ENCODE measurements at places on chromosomes 3 and 15.

GRCh38 chr15:100934726-100935125, 15.6 kb downstream of the LRRK1 start:
- no peak for DNase-seq

- no peak for DNase-seq
Measured at GRCh38 chr3:109275702-109276293, 40.5 kb downstream of the DPPA2 start.

DNA sequence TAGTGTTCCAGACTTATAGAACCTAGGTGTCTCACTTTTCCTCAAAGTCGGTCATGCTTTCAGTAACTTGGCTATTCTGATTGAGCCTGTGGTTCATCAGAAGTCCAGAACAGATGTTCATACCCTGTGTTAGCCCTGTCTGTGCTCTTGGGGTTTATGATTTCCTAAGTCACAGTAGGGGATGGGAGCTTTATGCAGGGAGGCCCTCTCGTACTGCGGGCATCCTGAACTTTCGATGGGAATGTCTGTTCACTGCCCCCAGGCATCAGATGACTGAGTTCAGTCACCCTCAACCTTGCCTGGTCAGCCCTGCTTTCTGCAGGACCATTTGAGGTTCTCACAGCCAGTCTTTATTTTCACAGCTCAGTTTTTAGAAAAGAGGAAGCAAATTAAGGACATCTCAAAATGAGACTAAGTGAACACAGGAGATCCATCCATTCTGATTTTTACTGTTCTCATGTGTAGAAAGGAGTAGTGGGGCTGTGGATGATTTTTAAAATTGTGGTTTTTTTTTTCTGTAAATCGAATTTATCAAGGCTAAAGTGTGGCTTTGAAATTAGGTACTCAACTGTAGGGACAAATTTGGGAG, 71.3 kb downstream of the CMTM8 start:
- DNase-seq = no peak

- DNase-seq = no peak
Measured at GRCh38 chr15:51335538-51336410, 2.6 kb downstream of the CYP19A1 start.

GRCh38 chr3:26920646-26921478, 298.3 kb downstream of the LRRC3B start:
- DNase-seq = no peak

GRCh38 chr3:125160606-125161371, 51.8 kb downstream of the SLC12A8 start:
- DNase-seq = no peak

DNA sequence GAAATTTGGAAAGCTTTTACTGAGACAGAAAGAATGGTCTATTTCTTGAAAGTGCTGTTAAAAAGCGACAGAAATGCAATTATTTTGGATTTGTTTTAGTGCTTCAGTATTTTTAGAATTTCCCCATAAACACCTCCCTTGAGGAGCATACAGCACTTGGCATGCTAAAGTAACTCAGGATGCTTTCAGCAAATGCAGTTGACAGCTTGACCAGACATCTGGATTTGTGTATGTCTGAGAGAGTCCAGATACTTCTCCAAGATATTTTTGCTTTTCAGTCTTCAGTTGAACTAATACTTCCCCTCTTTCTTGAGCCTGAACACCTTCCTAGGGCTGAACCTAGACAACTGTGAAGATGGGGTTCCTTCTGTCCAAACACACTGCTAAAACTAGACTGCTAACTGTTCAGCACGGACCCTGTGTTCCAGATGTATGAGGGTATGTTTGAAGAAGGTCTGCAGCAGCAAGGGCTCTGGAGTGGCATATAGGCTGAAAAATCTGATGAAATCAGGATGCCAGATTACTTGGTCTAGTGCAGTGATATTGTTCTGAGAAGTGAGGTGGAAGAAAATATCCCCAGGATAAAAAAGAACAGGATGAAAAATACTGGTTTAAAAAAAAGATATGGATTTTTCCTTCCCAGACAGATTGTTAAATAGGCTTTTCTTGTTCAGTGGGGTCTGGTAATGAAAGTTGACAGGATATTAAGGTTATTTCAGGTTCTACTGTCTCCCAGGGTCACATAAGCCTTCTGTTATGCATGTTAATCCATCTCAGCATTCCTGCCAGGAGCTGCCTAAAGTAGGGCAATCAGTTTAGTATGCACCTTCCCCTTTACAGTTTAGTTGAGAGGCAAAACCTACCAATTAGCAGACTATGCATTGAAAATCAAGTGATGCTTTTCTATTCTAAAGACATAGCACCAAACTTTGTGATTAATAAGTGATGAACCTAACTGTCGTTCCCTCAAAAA, 516.9 kb upstream of the TBL1XR1 start:
- DNase-seq = no peak

DNA sequence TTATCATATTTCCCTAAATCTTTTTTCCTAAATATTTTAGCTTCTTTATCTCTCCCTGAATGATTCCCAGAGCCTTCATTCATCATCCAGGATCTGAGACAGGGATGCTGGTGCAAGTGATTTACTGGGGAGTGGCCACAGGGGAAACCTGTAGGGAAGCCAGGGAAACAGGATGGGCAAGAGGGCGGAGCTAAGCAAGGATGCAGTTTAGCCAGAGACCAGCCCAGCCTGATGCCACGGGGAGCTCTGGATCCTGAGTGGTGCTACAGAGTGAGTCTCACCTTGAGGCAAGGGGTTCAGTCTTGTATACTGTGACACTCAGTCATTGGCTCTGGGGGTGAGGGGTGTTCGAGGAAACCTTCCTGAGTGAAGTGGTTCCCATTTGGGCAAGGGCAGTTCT, 39.7 kb upstream of the LRRFIP2 start:
- no peak for DNase-seq

- DNase-seq = no peak
Measured at GRCh38 chr15:89679212-89679611, at the start of gene PLIN1. TSS of gene PLIN1 (minus strand) at chr15:89679367. CDS start at chr15:89677489, 1,878 bp downstream.

DNA sequence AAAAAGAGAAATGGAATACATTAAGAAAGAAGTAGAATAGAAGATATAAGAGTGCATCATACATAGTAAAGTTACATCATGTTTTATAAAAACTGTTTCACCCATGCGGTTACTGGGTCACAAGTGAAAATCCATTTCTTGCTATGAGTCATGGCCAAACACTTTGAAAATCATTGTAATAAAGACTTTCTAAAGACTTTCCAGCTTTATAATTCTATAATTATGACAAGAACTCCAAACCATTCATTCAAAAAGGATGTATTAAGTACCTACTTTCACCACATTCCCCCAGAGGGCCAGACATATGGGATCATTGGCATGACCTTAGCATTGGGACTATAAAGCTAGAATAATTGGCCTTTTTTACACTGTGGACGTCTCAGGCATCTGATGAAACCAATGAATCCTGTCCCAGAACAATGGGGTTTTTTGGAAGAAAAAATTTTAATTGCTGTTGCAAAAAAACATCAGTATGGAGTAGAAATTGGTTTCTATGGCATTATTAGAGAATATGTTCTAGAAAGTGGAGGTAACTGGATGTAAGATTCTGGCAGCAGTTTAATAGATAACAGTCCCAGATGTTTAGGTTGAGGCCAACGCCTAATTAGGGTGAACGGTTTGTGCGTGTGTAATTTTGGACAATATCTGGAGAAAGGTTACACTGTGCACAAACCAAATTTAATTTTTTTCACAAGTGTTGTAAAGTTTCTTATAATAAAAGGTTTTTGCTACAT, 3.3 kb upstream of the SKIC8 start:
- DNase-seq = no peak

GRCh38 chr3:45056608-45057301, 30.7 kb downstream of the CLEC3B start:
- DNase-seq = no peak

DNA sequence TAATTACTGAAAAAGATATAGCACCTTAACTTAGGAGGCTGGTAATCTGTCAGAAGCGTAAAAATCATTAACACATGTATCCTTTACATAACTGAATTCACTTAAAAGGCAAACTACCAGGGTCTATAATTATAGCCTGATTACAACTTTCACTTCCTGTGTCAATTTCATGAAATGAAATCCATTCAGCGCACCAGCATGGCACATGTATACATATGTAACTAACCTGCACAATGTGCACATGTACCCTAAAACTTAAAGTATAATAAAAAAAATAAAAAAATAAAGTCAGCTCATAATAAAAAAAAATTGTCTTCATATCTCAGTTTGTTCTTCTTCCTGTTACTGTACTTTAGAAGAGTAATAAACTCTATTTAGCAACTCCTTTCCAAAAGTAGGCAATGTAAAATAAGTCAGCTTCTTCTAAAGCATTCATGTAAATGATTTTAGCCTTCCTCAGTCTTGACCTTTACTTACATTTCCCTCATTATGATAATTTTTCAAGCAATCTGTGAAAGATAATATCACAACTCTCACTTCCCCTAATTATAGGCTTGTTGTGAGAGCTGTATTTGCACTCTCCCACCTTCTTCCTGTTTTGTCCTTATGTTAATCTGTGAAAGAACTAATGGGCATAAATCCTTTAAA, 50.1 kb downstream of the KBTBD8 start:
- no peak for DNase-seq

DNA sequence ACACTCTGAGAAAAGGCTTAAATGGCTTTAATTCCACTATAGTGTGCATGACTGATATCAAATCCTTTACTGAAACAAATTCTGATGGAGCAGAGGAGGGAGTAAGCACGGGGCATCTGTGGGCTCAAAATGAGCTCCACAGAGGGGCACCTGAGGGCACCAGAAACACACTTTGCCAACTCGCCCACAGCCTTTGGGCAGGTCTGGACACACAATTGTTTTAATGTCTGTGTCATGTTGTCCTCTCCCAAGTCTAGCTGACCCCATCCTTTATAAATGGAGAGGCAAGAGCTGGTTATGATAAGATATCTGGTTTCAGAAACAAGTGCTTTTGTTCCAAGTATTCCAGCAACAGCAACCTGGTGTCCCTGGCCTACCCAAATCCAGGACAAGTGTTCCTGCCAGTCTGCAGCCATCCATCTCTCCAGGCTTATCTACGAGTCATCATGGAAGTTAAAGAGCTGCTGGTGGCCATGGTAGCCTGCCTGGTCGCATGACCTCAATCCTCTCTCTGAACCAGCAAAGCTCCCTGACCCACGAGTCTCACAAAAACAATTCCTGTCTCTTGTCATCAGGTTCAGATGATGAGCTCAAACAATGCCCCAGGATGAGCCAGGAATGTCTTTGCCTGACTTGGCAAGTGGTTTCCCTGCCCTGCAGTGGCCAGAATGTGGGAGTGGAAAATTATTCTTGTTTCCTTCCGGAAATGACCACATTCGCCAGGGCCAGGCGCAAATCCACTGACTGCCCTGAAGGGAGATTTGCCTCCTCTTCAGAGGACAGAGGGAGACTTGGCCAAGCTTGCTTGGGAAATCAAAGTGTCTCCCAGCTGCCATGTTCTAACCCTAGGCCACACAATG, 64.4 kb upstream of the TPM1 start:
- DNase-seq = no peak

- DNase-seq = no peak
Measured at GRCh38 chr3:157247391-157247790, 87.4 kb upstream of the CCNL1 start.

DNA sequence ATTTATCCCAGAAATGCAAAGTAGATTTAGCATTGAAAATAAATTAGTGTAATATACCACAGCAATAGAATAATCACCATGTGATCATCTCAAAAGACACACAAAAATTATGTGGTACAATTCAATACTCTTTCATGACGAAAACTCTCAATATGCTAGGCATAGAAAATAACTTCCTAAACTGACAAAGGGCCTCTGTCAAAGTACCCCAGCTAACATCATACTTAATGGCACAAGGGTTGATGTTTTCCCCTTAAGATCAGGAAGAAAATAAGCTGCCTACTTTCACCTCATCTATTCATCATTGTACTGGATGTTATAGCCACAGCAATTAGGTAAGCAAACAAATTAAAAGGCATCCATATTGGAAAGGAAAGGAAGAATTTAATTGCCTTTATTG, 22.7 kb upstream of the NIPA2 start:
- DNase-seq = no peak

- no peak for DNase-seq
Measured at GRCh38 chr15:36008719-36009118, 462.8 kb upstream of the DPH6 start.

GRCh38 chr15:78069462-78070029, 8.0 kb downstream of the TBC1D2B start:
- no peak for DNase-seq

GRCh38 chr3:122357828-122358702, 25.0 kb downstream of the MIX23 start:
- no peak for DNase-seq

GRCh38 chr3:59658866-59659265, 609.0 kb upstream of the CFAP20DC start:
- DNase-seq = no peak

DNA sequence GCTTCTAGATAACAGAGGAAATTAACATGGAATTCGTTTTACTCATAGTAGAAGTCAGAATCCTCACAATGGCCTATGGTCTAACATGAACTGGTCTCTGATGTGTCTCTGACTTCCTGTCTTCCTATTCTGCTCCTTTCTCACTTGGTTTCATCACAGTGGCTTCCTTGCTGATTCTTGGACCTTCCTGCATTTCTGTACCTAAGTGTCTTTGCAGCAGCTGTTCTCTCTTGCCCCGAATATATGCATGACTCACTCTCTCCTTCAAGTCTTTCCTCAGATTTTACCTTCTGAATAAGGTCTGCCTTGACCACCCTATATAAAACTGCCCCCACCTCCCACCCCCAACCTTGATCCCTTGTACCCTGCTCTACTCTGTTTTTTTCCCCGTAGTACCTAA, 14.1 kb downstream of the ARL13B start:
- no peak for DNase-seq

GRCh38 chr15:67174864-67175573, 79.4 kb downstream of the AAGAB start:
- DNase-seq = no peak

- no peak for DNase-seq
Measured at GRCh38 chr3:193879099-193879863, 256.7 kb upstream of the HES1 start.

DNA sequence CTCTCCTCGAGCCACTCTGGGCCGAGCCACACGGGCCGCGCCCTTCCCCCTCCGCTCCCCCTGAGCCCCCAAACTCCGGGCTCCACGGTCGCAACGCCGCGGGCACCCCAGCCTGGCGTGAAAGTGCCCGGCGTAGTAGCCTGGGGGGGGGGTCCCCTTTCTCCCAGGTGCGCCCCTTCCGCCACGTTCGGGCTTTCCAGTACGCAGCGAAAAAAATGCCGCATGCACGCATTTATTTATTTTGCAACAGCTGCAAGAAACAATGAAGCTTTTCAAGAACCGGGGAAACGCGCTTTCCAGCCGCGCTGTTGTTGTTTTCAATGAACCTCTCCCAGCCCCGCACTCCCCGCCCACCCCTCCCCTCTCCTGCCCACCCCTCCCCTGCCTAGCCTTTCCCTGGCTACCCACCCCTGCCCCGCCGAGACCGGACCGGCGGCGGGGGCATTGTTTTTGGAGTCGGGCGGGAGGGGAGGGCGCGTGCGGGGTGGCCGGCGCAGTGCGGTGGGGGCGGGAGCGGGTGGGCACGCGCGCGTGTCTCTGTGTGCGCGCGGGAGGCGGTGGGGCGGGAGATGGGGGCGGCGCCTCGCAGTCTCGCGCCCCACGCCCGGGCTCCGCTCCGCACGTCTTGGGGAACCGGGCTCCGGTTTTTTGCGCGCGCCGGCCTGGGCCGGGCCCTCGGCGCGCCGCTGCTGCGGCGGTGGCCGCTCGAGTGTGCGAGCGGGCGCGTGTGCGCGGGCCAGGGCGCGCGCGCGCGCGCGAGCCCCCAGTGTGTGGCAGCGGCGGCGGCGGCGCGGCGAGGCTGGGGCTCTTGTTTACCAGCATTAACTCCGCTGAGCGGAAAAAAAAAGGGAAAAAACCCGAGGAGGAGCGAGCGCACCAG, at the start of gene IGF1R:
Gene IGF1R (plus strand): TSS at position 766 of the 880 bp plus-strand sequence. CDS start 1,043 bp downstream, outside the sequence.
- peak; percentile 58 for DNase-seq
